Upper lobe of left lung (tissue), 6 donors: ENCODE measurements at places on chromosomes 7 and 10.

DNA sequence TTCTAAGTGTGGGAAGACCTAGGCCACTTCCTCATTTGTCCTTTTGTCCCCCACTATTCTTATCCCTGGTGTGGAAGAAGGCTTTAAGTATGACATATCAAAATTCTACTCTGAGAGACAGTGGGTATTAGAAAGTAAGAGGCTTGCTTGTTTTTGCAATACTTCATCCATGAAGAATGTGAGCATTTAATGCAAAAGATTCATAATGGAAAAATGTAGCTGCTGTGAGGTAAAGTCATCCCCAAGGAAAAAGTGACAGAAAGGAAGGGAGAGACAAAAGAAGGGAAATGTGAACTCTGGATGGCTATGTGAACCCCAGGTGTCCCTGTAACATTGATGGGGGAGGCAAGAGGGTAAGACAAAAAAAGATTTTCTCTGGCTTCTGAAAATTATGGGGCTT lies 607.5 kb downstream of the SORCS1 start:
- no peak for DNase-seq

GRCh38 chr7:33666531-33666930 lies 238.8 kb upstream of the BMPER start:
- no peak for DNase-seq

DNA sequence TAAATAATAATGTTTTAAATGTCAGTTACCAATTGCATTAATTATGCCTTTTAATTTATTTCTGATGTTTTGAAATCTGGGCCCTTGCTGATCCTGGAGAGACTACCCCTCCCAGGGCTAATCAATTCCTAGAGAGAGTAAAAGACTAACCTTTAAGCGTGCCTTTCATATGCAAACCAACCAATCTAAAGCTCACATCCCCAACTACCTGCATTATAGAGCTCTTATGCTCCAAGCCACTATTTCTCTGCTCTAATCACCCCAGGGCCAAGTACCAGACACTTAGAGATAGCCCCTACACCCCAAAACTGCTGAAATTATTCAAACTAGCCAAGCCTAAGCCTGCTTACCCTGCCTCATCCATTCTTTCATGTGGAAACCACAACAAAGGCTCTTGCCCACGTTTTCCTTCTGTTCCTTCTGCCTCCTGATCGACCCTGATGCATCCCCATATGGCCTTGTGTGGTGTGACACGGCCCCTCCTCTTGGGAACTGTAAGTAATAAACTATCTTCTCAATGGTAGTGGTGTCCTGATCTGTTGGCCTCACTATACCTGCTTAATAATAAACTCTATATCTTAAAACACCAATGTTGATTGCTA lies 97.7 kb downstream of the HIBADH start:
- no peak for DNase-seq

GRCh38 chr7:41693150-41693997 lies 9.5 kb downstream of the INHBA start:
- peak; percentile 49 for DNase-seq
